Stimulated activated CD8-positive, alpha-beta memory T cell treated with anti-CD3 and anti-CD28 coated beads, Interleukin-15, amount 100 ng/mL, for 24 hours (primary cell): ENCODE measurements at places on chromosomes 1 and 21.

- DNase-seq, result no peak
These were observed 19.7 kb upstream of the ATP1B1 start for GRCh38 chr1:169086603-169087455.

DNA sequence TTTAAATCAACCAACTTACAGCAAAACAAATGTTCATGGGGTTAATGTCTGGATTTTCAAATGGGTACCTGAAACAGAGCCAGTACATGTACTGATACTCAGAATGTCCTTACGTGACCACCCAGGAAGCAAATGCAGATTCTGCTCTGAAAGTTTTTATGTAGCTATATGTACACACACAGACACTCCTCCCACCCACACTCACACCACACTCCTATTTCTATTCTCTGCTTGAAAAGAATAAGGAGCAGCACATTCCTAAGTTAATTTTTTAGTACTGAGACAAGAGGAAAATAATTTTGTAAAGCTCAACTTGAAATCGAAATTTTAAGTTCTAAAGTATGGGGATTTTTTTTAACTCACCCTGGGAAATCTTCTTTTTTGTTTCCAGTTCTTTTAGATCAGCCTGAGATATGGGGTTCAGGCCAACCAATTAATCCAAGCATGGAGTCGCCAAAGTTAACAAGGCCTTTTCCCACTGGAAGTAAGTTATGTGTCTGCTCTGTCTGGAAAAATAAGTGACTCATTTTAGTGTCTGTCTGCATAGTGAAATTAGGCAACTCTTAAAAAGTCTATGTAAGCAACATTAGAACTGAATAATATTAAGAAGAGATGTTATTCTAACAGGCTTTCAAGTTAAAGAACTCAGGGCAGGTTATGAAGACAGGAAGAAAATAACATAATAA, 75.5 kb upstream of the DYNLT5 start:
- DNase-seq, result no peak

- DNase-seq, result no peak
These were observed 26.4 kb downstream of the FMO3 start for GRCh38 chr1:171117085-171117484.

DNA sequence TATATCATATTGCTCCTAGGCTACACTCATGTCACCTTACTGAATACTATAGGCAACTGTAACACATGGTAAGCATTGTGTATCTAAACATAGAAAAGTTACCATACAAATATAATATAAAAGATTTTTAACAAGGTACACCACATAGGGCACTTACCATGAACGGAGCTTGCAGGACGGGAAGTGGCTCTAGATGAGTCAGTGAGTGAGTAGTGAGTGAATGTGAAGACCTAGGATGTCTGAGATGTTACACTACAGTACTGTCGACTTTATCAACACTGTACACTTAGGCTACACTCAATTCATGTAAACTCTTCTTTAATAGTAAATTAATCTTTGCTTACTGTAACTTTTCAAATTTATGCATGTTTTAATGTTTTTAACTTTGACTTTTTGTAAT, 81.0 kb upstream of the PLD5 start:
- no peak for DNase-seq

DNA sequence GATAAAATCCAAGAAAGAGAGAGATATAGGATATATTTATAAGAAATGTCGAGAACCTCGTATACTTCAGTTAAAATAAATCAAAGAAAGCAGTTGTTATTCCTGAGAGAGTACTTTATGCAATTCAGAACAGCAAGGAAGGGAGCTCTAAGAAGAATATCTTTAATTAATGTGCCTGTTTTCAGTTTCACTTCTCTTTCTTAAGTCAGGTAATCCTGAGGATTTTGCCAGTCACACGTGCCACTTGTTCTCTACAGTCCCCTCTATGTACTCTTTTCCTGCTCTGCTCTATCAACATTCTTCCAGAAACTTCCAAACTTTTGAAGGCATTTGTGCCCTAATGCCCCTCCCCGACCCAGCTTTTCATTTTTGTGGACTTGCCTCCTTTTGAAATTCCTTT, 211.9 kb downstream of the AKT3 start:
- DNase-seq, result no peak

GRCh38 chr1:61327436-61327835, 245.1 kb downstream of the NFIA start:
- DNase-seq, result no peak

DNA sequence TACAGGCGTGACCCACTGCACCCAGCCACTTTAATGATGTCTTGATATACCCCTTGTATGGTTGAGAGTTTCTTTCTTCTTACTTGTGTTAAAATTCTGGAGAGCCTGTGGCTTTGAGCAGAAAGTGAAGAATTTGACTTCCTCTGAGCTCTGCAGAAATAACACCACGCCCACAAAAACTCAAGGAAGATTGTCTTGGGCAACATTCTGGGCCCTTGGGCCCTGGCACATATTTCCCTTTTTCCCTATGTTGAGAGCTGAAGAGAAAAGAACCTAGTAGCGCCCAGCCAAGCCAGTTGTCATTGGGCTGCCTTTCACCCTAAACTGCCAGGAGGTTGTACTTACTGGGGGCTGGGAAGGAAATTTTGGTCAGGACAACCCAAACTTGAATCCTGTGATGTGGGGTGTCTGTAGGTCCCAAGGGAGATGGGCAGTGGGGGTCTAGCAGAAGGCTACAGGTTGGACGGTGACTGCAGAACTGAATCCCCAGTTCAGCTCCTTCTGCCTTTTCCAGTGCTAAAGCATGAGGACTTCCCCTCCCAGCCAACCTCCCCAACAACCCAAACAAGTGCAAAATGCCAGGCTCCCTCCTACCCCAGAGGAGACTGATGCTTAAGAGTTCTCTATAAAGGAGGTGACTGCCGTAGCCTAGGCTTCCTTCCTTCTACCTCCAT, 11.7 kb upstream of the SNAPIN start:
- no peak for DNase-seq

DNA sequence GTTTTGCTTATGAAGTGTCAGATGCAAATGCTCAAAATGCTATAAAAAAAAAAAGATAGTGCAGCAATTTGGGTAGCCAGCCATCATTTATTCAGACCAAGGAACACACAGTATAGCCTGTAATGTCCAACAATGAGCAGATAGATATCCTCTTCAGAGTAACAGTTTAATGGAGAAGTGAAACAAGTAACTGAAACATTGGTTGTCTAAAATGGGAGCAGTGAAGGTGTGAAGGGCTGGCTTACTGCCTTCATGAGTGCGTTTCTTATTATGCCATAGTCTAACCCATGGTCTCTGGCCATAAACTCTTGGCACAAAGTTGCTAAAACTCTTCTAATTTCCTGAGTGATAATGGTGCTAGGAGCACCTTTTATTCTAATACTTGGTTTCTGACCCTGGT, 11.4 kb downstream of the RGS5 start:
- DNase-seq, result no peak

DNA sequence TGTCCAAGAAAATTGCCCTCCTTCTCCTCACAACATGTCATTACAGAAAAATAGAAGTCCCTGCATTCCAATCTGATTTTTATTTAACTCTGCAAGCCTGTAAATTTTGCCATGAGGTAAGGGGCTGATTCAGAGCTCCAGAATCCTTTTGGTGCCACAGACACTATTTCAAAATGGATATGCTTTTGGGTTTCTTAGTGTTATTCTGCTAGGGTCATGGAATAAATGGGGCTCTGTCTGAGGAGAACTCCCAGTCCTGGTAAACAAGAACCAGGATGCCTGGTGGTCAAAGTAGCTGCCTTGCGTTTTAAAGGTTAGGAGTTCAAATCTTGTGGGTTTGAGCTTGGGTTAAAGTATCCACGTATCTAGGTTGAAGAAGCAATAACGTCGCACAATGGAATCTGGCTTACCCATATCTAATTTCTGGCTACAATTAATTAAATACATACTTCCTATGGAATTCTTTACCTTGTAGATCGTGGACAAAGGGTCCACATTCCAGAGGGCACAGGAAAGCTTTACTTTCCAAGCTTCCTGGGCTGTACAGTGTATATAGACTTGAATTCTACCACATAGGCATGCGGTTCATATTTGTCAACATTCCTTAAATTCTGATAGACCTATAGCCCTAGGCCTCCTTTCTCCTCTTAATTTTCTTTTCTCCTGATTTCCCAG, 98.0 kb upstream of the CDC42BPA start:
- DNase-seq, result no peak

- DNase-seq, result no peak
These were observed 548.8 kb upstream of the ADAMTS5 start for GRCh38 chr21:27515676-27516075.

GRCh38 chr1:179877586-179878265, at the start of gene TOR1AIP2:
TSS of gene TOR1AIP2 (minus strand) at chr1:179877803. CDS start at chr1:179852665, 25,138 bp downstream.
- DNase-seq, result peak; percentile 71

DNA sequence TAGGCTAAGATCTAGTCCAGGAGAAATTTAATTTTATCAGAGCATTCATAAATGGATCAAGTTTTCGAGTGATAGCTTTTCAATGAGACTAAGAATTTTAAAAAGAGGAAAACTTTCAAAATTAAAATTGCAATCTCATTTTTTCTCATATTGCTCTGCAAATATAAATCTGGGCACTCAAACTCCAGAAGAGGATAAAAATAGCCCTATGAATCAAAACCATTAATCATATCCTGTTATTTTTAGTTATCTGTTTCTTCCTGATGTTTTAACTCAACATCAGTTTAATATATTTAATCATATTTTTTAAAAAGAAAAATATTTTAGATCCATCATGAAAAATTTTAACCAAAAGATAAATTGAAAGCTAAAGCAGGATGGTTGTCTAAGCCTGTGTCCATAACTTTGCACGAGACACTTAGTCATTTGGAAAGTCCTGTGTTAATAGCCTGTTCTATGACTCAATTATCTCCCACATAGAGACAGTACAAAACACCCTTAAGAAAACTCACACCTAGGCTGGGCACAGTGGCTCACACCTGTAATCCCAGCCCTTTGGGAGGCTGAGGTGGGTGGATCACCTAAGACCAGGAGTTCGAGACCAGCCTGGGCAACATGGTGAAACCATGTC, 17.1 kb upstream of the PRRC2C start:
- no peak for DNase-seq
